ENCODE measurements at places on chromosomes 5 and 9.

DNA sequence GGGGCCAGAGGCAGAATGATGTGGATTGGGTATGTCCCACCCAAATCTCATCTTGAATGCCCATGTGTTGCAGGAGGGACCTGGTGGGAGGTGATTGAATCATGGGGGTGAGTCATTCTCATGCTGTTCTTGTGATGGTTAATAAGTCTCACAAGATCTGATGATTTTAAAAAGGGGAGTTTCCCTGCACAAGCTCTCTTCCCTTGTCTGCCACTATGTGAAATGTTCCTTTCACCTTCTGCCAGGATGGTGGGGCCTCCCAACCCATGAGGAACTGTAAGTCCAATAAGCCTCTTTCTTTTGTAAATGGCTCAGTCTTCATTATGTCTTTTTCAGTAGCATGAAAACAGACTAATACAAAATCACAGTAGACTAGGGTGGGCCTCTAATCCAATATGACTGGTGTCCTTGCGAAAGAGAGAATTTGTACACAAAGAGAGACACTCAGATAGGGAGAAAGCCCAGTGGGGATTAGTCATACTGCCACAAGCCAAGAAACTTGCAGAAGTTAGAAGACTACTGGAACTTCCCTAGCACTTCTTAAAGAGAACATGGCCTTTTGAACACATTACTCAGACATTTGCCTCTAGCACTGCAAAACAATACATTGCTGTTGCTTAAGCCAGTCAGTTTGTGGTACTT, 68.4 kb downstream of the ANXA1 start:
- DNase-seq, result no peak

DNA sequence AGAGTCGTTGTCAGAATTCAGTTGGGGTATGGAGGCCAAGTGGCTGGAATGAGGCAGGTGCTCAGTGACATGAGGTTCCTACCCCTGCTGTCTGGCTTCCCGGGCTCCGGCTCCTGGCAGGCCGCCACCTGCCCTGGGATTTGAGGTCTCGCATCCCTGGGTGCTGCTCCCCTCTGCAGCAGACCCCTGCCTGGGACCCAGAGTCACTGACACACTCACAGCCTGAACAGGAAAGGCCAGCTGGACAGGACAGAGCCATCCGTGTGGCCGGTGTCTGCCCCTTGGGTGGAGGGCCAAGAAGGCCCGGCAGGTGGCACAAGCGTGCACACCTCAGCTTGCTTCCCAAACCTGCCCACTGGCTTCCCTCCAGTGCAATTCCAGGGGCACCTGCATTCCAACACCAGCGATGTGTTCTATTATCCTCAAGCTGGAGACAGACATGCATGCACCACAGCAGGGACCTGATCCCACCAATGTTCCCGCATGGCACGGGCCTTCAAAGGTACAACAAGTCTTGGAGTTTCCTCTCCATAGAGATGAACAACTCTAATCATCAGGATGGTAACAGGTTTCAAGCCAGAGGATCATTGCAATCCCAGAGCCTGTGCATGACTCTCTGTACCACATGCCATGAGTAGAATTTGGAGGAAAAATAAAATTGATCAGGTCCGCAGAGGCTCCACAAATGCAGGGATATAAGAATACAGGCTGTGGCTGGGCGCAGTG, 45.6 kb upstream of the RNF130 start:
- DNase-seq, result no peak

DNA sequence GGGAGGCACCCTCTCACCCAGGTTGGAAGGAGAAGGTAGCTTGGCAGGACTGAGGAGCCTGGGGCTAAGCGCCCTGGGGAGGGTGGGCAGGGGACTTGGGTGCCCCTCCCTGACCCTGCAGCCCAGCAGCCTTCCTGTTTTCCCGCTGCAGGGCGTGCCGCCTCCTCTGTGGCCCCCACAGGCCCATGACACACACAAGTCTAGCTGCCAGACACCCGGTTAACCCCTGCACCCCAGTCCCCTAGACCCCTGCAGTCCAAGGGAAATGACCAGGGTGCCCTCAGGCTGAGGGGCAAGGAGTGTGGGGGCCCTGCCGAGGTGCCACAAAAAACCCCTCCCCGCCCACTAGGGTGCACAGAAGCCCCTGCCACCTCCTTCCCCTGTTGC, 33.0 kb downstream of the GOLGA2 start:
- DNase-seq, result no peak

DNA sequence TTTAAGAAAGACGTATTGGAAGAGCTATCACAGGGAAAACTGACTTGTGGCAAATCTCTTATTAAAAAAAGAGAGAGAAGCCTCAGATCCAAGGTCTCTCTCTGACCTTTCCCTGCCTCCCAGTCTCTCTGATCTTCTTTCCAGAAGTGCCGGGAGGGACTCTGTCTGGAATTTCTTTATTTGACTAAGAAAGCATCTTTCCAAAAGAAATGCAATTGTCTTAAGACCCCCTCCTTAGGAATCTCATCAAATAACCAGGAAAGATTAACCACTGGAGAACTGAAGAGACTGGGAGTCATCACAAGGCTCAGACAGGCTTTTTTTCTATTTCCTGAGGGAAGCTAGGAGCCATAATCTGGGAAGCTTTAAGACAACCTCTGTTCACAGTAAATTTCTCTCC, 4.6 kb downstream of the C1QTNF3 start:
- DNase-seq, result no peak

- no peak for DNase-seq
Measured at GRCh38 chr5:176579323-176579722, 30.2 kb downstream of the CDHR2 start.

DNA sequence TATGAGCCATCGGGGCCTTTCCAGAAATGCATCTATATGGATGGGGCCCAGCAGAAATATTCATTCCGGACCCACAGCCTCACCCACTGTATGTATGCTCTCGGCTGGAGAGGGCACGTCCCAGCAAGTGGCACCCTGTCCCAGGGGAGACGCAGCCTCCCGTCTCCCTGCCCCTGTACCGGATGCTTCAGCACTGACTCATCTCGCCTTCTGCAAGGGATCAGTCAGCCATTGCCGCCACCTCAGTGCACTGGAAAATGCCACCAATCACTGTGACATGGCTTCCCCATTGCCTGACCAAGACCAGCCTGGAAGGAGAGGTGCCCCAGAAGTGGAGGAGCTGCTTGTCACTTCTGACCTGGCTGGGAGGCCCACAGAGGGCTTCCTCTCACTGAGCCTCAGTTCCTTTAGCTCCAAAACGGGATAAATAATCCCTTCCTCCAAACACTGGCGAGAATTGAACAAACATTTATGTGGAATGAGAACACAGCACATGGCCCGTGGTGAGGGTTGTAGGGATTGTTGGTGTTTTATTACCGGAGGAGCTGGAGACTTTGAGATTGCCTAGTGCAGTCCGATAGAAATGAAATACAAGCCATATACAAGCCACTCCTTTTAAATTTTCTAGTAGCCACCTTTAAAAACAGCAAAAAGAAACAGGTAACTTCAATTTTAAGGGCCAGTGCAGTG, 43.9 kb upstream of the ORM1 start:
- no peak for DNase-seq

DNA sequence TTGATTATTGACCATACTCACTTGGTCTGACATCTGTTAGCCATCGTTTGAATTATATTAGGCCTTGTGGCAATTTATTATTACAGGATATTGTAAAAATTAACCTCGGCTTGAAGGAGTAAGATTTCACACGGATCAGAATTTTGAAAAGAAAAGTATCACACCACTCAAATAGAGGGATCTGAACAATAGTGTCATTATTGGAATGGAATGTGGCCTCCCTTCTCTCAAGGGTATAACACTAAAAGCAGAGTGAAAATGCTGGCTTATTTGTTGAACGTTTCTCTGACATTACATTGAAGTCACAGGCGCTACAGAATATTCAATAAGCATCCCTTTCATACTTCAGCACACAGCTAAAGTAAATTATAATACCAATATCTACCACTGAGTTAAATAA, 509.3 kb downstream of the CTNND2 start:
- DNase-seq, result no peak

DNA sequence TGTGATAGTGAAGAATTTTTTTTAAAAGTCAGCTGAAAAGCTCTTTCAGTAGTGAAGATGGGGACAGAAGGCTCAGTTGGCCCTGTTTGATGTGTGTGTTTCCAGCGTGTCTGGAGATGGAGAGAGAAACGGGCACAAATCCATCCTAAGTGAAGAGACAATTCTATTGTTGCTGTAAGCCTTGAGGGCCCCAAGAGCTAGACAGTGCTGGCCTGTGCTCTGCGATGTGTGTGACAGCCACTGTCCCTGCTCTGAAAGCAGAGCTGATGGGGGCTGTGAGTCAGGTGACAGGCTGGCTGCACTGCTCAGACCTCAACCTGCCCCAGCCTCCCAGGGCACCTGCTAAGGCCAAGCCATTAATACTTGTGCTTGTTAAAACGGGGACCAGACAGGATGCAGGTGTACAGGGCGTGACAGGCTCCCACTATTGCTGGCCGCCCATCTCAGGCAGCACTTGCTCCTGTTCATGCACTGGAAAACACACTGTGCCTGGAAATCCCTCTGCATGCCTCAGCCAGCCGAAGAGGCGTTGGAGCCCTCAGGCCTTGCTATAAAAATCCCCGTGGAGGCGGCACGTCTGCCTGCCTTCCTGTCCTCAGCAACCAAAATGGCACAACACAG, 44.6 kb upstream of the SEMA4D start:
- DNase-seq, result no peak

DNA sequence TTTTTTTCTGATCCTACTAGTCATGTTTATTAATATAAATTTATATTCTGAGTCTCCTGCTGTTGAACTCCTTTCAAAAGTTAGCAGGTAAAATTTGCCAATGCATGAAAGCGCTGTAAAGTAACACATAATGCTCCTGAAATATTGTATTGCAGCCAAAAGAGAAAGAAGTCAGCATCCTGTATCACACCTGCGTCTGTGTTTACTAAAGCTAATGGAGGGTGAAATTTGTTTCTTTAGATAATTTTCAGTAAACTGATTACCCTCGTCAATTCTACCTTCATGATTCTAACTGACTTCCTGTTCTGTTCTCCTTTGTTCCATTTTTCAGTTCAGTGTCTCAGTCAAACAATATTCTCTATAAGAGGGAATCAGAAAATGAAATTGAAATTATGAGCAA, 415.4 kb downstream of the CDH9 start:
- no peak for DNase-seq

DNA sequence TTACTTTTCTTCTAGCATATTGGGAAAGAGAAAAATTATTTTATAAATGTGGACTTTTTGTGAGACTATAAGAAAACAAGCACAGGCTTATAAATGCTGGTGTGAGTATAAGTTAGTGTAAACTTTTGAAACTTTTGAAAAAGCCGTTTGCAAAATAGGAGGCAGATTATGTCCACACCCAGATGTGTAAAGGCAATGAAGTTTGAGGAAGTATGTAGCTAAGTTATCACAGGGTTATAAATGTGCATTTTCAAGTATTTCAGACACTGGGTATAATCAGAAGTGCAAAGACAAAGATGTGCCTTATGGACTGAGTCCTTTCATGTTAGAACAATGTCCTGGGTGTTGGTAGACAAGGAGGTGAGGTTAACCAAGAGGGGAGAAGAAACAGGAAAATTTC, 85.5 kb downstream of the ANXA1 start:
- DNase-seq, result no peak

- DNase-seq, result no peak
Measured at GRCh38 chr5:76742583-76742982, 26.7 kb downstream of the F2R start.

- DNase-seq, result no peak
Measured at GRCh38 chr5:66717455-66718373, 121.5 kb downstream of the MAST4 start.

DNA sequence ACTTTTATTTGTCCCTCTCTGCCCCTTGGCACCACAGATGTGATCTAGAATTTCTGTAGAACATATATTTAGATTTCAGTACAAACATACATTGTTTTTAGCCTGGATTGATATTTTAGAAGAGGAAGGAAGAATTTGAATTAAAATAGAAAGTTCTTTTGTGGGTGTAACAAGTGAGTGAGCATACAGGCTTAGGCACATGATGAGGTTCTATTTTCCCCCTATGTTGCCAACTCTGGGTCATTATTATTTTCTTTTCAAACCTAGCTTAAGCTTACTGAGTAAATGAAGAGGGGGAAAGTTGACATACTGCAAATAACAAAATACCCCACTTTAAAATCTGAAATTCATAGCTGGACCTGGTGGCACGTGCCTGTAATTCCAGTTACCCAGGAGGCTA, 102.9 kb downstream of the GCNT1 start:
- no peak for DNase-seq

DNA sequence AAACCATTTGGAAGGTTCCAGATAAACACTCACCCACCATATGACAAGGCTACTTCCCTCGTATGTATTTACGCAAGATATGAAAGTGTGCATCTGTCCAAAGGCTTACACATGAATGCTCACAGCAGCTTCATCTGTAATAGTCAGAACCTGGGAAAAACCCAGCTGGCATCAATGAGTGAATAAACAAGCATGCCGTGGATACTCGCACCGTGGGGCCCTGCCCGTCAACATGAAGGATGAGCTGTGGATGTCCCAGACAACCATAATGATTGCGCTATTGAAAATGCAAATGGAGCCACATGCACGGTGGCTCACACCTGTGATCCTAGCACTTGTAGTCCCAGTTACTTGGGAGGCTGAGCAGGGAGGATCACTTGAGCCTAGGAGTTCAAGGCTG, 60.6 kb upstream of the FCN1 start:
- no peak for DNase-seq

GRCh38 chr9:114826431-114826830, 20.6 kb upstream of the TNFSF15 start:
- DNase-seq, result no peak

DNA sequence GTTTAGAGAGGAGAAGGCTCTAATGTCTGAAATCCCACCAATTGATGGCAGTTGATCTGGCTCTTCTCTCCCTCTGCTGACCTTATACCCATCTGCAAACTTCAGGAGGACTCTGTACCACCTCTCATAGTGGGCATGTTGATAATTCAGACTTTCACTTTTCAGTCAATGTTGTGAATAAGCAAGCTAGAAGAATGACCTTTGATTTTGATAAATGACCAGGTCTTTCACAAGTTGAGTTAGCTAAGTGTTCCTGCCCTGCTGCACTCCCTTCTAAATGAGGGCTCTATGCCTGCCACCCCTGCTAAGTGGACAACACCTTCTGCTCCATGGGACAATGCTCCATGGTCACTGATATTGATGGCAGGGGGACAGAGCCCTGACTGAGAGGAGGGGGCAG, 74.7 kb downstream of the SPRY4 start:
- DNase-seq, result no peak

DNA sequence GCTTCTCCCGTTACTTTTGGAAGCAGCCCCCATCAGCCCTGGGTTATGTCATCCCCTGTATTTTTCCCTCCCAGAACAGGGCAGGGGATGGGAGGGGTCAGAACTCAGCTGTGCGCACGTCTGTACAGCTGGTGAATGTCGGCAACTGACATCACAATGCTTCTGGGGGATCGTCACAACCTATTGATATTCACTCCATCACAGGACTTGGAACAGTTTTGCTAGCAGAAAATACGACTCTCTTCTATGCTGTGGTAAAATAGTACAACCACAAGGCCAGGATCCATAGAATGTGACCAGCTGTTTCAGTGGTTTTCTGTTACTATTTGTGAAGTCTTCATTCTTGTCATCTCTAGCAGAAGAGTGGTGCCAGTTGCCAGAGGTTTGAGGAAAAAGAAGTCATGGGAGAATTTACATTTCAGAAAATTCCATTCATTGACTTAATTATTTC, 77.1 kb upstream of the KLF4 start:
- DNase-seq, result no peak
